ENCODE measurements at places on chromosomes 2 and 18.

DNA sequence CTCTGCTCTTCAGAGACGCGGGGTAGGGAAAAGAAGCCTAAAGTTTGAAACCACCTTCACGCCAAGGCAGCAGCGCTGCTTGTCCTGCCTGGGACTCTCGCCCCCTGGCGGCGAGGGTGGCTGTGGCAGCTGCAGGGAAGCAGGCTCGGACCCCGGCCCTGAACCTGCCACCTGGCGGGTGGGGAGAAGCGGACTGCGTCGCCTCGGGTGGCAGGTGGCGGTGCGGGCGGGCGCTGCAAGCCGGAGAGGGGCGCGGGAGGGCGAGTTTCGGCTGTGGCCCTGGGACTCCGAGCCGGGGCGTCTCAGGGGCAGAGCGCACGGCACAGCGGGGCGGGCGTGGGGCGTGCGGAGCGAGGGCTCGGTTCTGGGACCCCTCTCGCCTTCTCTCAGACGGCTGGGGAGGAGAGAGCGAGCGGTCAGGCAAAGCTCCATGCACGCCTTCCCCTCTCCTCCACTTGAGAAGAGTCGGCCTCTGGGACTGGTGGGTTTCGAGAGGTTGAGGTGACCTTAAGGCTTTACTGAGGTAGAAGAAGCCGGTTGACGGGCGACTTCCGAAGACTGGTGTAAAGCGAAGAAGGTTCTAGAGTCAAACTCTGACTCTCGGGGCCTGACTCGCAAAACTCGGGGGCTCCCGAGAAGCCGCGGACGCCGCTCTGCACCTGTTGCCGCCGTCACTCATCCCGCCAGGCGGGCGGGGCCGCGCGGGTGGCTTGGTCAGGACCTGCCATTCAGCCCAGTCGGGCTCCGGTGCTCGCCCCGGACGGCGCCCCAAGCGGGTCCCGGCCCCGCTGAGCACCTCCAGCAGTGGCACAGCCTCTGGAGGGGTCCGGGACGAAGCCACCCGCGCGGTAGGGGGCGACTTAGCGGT is 1.1 kb upstream of the BOLL start:
- DNase-seq, result no peak

DNA sequence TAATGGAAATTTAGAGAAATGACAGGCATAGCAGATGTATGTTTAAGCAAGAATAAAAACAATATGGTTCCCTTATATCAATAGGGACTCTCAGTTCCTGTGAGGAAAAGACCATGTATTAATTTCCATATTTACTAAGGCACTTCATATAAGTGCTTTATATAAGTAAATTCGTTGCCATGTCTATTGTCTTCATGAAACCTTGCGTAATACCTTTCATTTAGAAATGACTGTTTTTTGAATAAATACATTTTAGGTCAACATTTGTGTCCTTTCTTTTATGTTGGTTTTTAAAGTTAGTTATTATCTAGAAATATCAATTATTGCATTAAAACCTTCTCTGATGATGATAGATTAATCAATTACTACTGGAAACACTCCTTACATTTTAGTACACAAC is 83.3 kb downstream of the KCNS3 start:
- no peak for DNase-seq

DNA sequence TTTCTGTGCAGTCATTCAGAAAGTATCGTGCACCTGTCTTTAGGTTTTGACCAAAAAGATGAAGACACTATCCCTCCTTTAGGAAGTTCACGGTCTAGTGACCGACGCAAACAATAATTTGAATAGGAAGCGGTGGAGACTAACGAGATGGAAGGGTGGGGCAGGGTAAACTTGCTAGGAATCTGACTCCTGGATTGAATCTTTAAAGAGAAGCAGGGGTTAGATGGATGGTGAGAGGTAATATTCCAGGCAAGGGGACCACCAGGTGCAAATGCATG is 651 bp upstream of the TXNL1 start:
- no peak for DNase-seq

DNA sequence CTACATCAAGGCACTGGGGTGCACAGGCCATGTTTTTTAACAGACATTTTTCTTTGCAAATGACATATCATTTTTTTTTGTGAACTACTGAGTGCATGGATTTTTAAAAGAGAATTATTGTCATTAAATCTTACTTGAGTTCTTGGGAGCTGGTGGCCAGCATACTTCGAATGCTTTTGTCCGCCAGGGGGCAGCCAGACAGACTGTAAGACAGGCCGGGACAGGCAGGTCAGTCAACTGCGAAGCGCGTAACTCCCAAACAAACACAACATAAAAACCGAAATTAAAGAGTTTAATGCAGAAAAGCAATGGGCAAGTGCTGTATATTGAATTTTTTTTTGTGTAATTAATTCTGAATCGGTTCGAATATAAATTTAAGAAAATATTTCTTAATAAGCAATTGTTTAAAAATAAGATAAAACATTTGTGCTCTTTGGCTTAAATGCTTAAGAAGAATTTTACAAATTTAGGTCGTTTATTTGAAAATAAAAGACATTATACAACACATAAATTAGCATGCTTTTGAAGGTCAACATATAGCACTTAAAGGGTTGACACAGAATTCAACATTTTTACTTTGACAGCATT is 142.2 kb upstream of the PXDN start:
- DNase-seq, result no peak

DNA sequence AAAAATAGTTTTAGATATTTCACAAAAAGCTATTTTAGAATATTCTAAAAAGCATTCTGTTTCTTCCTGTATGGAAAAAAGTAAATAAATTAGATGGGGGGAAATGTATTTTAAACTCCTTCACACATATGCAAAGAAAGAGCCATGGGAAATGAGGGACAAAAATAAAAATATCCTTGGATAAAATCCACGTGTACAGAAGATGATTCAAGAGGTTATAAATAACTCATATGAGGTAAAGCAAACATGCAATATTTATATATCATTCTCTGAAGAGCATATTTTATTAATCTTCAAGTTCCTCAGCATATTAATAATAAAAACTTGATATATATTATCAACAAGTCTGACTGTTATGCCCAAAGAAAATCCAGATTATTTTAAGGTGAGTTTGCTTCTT is 8.8 kb upstream of the GFPT1 start:
- no peak for DNase-seq

GRCh38 chr2:9844576-9844975 is 1.3 kb downstream of the TAF1B start:
- DNase-seq, result no peak

All from stimulated activated CD8-positive, alpha-beta memory T cell treated with anti-CD3 and anti-CD28 coated beads, Interleukin-15, amount 100 ng/mL, for 4 hours (primary cell).